ENCODE measurements at places on chromosomes 5 and 9.
A peak's percentile ranks its signal among the peaks of the same experiment; 100 is the strongest.

- DNase-seq = no peak
Measured at GRCh38 chr5:1445689-1446601, 705 bp upstream of the SLC6A3 start.

DNA sequence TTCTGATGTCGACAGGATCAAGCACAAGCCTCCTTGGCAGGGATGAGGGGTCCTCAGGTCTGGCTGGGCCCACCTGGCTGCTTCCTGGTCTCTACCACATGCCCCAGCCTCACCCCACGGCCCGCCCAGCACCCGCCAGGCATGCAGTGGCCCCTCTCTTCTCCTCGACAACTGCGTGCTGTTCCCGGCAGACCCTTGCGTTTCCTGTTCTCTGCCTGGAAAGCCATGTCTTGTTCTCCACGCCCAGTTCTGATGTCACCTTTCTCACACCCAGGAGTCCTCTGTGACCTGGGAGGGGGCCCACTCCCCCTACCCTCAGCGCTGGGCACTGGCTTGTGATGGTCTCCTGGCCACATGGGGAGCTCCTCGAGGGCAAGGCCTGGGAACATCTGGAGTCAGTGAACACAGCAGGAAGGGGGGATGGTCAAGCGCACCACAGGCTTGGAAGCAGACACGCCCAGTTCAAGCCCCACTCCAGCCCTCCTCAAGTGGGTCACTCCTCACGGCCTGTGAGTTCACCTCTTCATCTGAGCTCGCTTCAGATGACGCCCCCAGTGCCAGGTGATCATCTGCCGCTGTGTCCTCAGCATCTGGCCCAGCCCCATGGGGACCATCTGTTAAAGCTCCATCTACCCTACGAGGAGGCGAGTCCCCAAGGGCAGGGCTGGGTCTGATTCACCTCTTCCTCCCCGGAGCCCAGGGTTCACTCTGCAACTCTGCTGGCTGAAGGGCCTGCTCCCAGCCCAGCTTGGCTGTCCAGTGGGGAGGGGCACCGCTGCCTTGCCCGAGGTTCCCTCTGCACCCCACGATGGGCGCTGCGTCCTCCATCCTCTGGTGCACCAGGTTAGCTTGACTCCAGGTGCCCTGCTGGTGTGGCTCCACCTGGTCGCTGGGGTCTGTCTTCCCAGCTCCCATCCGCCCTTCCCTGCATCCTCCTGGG lies 133.2 kb upstream of the PHYKPL start:
- DNase-seq = no peak

- DNase-seq = peak; percentile 90
Measured at GRCh38 chr5:69334793-69335268, 2.2 kb upstream of the CCDC125 start.

DNA sequence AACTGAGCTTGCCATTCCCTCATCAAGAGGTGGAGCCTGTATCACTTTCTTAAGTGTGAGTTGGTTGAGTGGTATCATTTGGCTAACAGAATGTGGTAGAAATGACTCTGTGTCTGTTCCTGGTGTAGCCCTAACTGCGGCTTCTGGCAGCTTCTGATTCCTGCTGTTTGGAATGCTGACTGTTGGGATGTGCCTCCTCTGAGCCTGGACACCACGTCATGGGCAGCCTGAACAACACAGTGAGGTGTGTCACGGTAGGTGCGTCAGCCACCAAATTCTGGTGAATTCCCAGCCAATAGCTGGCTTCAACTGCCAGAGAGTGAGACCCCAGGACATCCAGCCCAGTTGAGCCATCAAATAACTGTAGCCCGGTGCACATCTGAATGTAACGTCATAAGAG lies 6.1 kb upstream of the C9orf152 start:
- DNase-seq = no peak

- no peak for DNase-seq
Measured at GRCh38 chr5:17846496-17846895, 212.2 kb downstream of the TAF11L14 start.

DNA sequence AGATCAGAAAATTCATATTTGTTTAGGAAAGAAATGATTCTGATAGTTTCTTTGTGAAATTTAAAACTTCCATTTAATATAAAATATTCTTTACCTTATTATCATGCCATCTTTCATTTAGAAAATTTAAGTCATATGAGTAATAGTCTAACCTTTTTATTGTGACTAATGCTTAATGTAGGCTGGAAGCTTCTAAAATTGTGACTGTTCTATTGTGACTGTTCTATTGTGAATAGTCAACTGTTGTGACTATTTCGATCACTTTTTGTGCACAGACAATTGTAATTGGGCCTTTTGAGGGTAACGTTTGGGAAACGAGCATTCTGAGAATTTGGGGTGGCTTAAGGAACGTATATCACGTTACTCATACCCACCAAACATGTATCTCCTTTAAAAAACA lies 100.0 kb downstream of the PARP8 start:
- DNase-seq = no peak

GRCh38 chr5:152686931-152687330 lies 281.9 kb upstream of the NMUR2 start:
- DNase-seq = no peak

GRCh38 chr9:90034071-90034470 lies 429.3 kb downstream of the GADD45G start:
- no peak for DNase-seq

GRCh38 chr9:88460587-88461332 lies 72.5 kb downstream of the SPIN1 start:
- no peak for DNase-seq

DNA sequence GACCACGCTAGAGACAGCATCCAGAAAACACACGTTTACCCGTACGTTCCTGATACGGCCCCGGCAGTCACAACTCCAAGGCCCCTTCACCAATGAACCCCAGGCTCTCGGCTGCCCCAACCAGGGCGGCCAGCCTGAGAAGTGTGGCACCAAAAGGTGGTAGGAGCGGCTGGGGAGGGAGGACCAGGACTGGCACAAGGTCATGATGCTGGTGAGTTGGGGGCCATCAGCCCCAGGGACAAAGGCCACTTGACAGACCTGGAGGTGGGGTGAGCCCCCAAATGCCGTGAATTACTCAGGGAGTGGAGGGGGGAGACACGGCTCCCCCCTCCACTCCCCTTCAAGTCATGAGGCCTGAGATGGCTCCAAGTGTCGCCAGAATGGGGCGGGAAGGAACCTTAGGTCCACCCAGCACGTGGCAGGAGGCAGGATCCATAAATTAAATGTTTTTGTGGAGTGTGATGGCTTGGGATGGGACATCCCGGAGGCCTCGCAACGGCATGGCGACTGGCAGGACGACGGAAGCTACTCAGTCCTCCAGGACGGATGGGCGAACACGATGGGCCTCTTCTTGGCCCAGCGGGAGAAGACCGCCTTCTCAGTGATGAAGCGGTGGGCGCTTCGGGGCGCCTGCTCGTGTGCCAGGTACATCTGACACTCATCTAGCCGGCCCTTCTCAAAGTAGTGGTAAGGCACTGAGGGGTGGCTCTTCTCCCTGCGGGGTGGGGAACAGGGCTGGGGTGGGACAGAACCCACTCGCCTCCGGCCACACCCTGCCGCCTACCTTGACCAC lies 8.7 kb upstream of the ST6GALNAC6 start:
- DNase-seq = no peak

DNA sequence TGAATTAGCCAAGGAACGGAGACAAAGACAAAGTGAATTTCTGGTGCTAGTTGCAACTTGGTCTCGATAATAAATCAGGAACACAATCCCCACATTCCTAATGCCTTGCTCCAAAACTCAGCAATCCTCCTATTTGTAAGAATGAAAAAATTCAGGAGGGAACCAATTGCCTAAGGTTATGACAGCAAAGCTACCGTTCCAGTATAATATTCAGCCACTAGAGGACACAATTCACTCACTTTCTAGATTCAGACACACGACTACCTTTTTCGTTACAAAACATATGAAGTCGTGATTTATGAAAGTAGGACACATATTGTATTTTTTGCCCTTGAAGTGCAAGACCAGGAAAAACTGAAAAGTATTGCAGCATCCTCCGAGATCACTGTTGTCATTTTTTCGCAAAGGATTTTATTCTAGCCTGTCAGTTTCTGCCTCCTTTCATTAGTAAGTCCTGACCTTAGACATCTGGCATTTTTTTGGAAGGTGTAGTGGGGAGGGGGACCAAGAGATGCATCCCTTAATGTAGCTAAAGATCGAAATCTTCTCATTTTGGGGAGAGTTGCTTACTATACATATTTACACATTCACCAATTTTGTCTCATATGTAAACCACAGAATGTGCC lies 133.1 kb downstream of the DOCK8 start:
- no peak for DNase-seq

GRCh38 chr5:31587546-31587945 lies 51.4 kb upstream of the PDZD2 start:
- DNase-seq = no peak

GRCh38 chr5:6576861-6577501 lies 55.9 kb downstream of the NSUN2 start:
- no peak for DNase-seq

DNA sequence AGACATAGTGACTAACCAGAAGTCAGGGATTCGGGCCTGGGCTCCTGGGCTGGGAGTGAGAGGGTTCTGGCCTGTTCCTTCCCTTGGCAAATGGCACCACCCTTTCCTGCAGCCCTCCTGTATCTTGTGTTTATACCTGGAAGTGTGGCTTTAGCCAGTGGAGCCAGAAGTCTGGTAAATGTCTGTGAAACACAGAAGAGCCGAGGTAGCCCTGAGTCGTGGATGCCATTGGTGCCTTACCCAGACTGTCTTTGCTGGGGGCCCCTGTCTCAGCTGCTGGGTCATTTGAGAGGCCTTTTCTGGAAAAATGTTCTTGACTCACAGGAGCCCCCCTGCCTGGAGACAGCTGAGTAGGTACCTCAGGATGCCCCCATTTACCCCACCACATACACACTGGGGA lies 95.7 kb upstream of the BASP1 start:
- no peak for DNase-seq

GRCh38 chr9:38529317-38529716 lies 91.1 kb downstream of the ANKRD18A start:
- DNase-seq = no peak

DNA sequence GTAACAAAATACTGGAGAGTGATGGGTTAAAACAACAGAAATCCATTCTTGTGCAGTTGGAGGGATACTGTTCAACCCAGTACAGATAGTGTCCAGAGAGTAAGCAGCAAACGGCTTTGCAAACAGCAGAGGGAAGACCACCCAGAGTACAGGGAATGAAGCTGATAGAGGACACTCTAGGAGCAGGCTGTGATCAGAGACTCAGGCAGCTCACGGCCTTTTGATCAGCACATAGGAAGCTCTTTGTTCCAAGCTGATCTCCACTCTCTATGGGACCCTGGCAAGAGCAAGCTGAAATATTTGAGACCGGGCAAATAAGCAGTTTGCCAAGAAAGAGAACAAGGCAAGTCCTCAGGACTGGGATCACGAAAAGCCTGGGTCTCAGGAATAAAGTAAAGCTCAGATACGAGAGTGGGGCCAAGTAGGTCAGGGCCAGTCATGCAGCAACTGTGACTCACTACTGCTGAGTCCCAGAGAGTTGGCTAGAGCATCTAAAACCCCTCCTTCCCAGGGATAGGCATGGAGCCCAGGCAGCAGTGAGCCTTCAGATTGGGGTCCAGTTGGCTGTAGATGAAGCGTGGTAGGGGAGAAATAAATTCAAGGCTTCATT lies 52.4 kb downstream of the MELK start:
- no peak for DNase-seq

- DNase-seq = no peak
Measured at GRCh38 chr5:10704949-10705621, 55.9 kb downstream of the DAP start.

DNA sequence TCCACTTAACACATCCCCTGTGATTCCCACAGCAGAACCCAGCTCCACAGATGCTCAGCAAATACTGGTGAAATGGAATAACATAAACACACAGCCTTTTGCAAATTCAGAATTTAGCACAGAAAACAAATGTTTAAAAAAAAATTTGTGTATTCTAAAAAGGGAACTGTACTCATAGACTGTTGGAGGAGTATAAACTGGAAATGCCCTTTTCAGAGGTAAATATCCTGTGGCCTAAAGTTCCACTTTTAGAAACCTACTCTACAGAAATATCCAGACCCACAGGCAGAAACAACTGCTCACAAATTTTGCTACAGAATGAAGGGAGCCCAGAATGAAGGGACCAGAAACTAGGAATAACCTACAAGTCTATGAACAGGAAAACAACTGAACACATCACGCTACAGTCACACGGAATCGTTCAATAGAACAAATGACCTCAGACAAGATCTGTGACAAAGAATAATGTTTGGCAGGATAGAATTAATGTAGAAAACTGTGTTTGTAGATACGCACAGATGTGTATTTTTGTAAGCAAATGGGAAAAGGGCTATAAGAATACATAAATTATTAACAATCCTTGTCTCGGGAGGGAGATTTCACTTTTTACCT lies 78.5 kb downstream of the SHB start:
- DNase-seq = no peak

DNA sequence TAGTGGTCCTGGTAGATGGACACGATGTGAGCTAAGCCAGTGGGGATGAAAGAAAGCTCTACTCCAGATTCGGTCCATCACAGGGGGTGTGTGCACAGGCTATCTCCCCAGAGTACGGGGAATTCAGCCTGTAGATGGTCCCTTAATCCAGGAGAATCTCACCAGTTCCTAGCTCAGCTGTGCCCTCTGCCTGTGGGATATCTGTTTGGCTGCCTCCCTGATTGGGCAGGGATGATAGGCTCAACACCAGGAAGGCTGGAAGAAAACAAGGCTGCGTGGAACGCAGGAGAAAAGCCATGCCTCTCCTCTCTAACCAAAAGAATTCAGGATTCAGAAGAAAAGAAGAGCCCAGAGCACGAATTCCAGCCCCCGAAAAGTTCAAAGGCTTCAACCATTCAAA lies 40.9 kb downstream of the VLDLR start:
- DNase-seq = no peak

DNA sequence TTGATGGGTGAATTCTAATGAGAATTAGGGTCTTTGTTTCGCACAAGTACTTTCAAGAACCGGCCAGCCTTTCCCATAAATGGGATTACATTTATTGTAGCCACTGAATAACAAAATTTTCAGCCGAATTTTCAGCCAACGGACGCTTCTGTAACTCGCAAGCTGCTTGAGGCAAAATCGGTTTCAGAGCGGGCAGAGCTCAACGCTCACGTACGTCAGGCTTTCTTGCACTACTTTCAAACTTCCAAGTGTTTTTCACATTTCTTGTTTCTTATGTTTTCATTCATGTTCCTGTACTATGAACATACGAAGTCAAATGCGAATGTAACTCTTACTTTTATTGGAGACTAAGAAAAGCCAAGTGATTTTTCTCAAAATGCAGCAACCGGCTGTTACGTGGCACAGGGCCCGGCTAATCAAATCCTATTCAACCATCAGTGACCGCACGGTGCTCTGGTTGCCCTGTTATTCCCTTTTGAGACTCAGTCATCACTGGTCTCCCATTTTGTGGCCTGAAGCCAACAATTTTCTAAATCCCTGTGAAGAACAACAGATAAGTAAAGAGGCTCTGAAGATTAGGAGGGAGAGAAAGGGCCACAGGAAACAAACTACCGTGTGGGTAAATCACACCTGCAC lies 68.5 kb downstream of the SLC28A3 start:
- DNase-seq = no peak

All from activated effector memory CD4-positive, alpha-beta T cell treated with anti-CD3 and anti-CD28 coated beads, Interleukin-2, amount 50 U/mL, for 16 hours (primary cell).